ENCODE measurements at places on chromosomes 6 and 20.

- DNase-seq, result no peak
Observed at GRCh38 chr20:56630086-56630493, 984 bp downstream of the TFAP2C start.

GRCh38 chr6:131917318-131917717 lies 33.9 kb downstream of the CCN2 start:
- no peak for DNase-seq

DNA sequence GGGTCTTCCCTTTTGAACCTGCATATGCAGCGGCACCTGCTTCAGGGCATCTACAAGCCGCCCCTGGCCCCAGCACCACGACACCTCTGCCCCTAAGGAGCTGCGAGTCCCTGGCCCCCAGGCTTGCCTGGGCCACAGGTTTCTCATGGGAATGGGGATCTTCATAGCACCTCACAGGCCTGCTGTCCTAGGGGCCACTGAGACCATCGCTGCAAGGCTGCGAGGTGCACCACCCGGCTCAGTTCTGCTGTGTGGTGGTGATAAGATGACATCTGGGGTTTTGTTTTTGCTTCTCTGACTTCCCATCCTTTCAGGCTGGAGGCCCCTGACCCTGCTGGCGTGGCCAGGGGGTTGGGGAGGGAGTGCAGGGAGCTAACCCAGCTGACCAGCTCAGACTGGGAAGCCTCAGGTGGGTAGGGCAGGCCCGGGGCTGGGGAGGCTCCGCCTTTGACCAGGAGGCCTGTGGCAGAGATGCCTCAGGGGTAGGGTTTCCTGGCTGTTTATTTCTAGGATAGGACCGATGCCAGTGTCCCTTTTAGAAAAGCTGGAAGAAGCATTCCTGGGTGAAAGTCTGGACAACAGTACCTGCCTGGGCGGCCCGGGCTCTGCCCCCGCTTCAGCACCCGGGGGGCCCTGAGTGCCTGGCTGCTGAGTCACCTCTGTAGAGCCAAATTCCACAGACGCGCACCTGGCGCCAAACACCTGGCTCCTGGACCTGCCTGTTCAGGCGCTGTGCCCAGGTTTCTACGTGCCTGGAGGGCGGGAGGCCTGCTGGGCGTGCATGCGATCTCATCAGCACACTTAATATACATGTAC lies 264.7 kb downstream of the DLL1 start:
- peak; percentile 67 for DNase-seq

- no peak for DNase-seq
Observed at GRCh38 chr6:67916399-67916798, 718.7 kb upstream of the ADGRB3 start.

- DNase-seq, result no peak
Observed at GRCh38 chr20:21358737-21359136, 38.6 kb downstream of the NKX2-4 start.

DNA sequence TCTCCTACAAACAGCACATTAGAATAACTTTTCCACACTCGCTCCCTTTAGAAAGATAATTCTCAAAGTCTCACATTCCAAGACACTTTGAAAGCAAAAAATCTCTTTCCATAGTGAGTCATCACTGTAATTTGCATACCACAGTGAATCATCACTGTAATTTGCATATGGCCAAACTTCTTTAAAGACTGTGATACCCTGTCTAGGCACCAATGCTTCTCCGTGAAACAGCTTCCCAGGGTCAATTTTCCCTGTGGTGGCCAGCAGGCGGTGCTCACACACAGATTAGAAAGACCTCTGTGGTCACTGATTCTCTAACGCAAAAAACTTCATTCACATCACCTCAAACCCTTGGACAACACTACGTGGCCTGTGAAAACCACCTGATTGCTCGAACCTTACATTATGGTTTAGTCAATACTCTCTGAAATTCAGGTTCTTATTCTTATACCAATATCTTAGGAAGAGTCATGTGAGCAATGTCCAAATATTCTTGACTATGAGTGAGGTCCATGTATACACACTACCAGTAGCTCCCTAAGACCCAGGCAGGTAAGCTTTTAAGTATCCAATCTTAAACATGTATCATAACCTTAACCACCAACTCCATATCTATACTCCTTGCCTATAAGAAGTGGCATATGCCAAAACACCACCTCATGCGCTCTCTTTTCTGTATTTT lies 78.5 kb upstream of the PHACTR1 start:
- DNase-seq, result no peak

GRCh38 chr6:12293235-12293930 lies 3.2 kb downstream of the EDN1 start:
- DNase-seq, result no peak

- DNase-seq, result peak; percentile 25
Observed at GRCh38 chr20:478949-479429, 16.7 kb upstream of the TBC1D20 start.

DNA sequence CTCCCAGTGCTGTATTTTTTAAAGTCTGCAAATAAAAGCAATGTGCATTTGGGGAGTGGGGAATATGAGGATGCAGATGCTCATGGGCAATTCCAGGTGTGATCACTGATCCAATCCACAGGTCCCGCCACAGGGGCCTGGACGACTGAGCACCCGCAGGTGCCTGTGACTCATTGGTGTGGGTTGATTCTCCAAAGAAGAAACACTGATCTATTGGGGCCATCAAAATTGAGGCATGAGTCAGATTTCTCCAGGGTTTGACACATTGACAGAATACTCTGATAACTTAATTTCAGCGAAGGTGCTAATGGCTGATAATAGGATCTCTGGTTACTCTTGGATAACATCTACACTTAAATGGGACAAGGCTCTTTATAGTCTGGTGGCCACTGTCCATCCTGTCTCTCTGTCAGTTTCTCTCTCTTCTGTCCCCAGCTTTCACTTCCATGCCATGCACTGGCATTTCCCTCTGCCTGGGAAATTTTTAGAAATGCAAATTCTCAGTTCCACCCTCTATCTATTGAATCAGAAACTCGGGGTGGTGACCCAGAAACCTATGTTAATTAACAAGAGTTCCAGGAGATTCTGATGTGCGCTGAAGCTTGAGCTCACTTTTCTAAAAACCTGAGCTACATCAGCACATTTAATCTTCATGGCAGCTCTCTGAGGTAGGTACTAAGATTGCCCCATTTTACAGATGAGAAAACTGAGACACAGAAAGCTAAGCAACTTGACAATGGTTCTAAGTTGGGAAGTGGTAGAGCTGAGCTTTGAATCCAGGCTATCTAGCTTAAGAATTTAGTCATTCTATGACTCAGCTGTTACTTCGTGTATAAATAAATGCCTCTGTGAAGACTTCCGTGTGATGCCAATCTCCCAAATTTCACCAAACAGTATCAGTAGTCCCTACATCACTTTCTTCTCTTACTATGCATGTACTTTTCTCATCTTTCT lies 10.2 kb upstream of the RCAN2 start:
- no peak for DNase-seq

DNA sequence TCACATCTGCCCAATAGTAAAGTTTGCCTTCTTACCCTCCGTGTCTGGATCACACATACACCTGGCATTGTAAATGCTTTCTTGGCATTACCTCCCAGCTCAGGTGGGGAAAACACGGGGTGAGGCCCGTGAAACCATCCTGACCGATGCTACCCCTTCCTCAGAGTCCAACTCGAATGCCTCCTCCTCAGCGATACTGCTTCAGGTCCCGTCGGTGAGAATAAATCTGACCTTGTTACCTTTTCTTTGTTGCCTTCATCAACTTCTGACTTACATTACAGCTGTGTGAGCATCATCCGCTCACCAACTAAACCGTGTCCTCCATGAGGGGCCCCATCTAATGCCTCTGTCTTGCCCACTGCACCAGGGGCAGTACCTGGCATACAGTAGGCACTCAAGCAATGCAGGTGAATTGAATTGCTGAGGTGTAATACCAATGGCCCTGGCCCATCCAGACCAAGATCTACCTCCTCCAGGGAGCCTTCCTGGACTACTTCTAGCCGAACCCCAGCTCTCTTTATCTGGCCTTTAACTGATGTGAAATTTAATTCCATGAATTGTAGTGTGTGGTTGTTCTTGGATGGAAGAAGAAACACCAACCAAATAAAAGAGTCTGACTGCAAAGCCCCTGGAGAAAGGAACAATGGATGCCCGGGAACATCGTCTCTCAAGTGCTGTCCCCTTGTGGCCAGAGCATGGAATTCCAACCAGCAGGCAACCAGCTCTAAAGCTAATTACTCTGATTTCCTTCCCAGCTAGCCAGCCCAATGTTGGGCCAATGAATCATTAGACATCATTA lies 141.5 kb downstream of the ANKRD60 start:
- DNase-seq, result no peak

DNA sequence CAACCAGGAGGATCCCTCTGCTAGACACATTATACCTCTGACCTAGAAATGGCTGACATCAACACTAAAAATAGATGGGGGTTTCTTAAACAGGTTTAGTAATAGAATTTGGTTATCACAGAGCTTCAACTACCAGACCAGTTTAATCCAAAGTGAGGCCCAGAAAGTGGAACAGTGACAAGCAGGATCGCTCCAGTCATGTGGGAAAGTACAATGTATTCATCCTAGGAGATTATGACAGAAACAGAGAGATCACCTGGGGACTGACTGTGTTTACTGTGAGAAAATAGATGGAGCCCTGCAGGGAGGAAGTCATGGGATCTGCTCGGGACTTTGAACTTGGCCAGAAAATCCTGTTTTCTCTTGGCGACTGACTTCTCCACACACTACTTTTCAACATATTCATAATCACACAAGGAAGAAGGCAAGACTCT lies 238.7 kb upstream of the SOX4 start:
- DNase-seq, result no peak

DNA sequence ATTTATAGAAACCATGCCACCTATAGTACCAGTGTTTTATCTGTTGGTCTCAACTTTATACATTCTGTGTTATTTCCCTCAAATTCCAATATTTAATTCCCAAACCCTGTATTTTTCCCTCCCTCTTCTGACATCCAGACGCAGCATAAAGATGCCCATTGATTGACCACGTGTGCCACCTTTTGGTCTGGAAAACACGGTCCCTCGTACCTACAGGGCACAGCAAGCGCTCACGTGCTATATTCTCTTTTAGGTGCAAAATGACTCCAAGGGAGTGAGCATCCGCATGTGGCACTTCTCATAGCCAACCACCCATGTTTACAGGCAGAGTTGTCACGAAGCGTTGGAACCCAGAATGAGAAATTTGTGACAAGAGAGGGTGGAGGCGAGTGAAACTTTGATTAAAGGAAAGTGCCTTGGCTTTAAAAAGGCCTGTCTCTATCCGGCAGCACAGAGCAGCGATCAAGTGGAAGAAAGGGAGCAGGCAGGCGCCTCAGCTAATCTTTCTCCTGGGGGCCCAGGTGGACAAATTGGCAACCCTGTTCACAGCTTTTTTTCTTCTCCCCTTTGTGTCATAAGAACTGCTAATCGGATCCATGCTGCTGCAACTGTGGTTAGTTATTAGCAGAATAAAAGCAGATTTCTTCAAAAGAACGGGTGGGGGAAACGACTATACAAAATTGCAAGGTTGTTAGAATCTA lies 225.9 kb downstream of the TMEM242 start:
- no peak for DNase-seq

DNA sequence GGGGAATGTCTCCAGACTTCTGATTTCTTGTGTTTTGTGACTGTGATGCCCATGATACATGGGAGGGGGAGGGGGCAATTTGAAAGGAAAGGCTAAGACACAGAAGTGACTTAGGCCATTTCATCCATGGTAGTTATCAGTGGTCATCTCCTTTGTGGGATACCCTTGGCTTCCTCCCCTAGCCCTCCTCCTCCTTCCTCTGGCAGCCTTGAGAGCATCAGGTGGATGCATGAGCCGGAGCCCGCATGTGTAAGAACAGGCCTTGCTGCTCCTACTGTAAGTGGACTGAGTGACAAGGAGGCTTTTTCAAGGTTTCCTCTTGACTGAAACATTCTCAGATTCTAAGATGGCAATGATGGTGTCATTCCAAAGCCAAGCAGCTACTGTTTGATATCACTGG lies 874 bp downstream of the CD83 start:
- DNase-seq, result no peak

DNA sequence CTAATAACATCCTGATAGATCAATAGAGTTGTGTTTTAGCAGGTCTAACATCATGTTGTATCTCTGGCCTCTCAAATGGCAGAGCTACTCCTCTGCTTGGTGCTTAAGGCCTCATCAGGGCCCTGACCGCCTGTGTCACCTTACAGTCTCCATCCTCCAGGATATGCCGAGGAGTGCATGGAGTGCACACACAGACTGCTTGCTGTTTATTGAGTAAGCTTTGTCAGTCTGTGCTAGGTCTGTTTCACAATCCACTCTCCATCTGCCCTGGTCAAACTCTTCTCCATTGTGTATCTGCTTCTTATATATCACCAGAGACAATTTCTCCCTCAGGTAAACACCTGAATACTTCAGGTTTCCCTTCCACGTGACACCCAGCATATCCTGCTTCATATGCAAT lies 136.1 kb downstream of the SLC24A3 start:
- peak; percentile 65 for DNase-seq

- DNase-seq, result no peak
Observed at GRCh38 chr6:110266996-110267395, 86.8 kb downstream of the CDC40 start.

DNA sequence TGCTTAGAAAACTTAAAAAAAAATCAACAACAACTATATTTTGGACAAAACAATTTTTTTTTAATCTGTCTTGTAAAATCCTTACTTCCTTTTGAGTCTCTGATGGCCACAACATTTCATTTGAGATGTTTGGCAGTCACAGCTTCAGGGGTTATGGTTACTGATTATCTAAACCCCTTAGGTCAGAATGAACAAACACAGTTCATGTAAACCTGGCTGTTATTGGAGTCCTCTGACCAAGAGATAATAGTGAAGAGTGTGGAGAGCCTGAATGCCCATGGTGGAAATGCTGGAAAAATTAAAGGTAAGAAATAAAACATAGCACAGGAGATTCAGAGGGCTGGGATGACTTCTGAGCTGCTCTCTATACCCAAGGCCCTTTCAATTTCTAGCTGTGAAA lies 38.2 kb downstream of the TMX4 start:
- no peak for DNase-seq

DNA sequence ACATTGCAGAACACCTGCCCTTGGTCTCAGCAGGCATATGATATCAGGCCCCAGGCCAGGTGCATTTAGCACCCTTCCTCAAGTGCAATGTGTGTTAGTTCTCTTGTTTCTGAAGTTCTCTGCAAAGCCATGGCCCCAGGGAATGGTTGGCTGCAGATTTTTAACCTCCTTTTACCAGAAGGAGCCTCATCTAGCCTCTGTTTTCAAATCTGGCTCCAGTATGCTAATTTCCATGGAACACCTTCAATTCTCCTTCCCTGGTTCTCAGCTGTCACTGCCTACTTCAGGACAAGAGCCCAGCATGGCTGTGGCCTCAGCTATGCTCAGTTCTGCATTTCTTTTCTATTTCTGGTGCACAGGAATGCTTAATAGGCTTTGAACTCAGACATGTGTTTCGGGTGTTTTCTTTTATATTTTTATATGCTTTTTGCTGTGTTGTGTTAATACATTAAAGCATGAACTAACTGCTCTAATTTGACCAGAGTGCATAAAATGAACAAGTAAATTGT lies 51.6 kb upstream of the OGFRL1 start:
- DNase-seq, result no peak

- no peak for DNase-seq
Observed at GRCh38 chr6:16717275-16717942, 43.9 kb downstream of the ATXN1 start.

GRCh38 chr6:36226438-36227047 lies 30.0 kb downstream of the BRPF3 start:
- no peak for DNase-seq

All from NCI-H510A (cell line).